SW 1271 (cell line): ENCODE measurements at places on chromosomes 3 and 15.

GRCh38 chr3:125512135-125512920 is 7.7 kb downstream of the SNX4 start:
- no peak for DNase-seq

DNA sequence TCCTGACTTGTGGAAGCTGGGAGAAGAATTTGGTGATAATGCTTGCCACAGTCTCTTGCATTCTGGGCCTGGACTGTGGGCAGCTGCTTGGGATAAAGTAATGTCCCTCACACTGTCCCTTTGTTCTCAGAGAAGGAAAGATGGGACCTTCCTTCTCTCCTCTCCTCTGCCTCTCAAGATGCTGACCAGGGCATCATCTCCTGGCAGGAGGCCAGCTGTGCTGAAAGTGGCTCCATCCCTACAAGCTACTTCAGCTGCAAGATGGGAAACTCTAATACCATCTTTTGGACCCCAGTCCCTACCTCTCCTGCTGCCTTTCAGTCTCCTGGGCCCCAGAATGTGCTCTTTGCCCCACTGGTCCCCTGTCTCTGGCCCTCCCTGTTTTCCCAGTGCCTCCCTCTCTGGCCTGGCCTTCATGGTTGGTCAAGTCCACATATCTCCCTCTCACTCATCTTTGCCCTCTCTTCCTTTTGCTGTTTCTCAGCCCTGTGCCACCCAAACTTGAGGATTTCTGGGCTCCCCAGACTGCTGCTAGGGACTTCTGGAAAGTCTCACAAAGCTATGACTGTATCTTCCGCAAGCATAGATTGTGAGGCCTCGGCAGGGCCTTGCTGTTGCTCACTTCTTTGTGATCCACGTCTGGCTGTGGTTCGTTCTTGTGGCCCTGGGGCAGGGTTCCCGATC is 7.1 kb upstream of the SLC6A20 start:
- no peak for DNase-seq

DNA sequence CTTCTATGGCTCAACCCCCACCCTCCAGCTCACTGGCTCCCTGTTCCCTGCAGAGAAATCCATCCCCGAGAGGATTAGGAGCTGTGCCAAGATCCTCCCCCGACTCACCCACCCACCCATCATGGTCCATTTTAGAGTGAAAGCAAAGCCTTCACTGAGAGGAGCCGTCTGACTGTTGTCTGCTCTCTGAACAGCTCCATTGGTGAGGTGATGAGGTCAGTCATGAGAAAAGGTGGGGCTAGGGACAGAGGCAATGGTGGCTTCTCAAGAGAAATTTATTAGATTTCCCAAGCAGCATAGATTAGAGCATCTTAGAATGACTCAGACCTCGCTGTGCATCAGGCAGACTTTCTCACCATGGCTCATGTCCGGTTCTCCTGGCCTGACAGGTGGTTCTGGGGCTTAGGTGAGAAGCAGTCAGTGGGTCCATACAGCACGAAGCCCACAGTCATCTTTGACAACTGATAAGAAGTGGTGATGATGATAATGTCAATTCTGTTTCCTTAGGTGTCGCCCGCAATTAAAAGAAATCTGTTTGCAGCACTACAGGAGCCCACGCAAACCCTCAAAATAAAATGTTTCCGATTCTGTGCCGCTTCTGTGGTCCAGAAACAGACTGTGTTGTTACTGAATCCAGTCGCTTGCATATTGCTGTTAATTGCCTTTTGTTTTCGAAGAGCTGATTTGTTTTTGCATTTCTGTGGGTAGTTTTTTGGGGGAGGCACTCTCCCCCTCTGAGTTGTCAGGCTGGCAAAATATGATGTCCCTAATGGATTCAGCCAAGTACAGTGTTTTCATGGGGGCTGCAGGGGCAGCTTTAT is 24.8 kb upstream of the RHO start:
- no peak for DNase-seq

GRCh38 chr3:142209655-142210054 is 15.7 kb downstream of the GK5 start:
- DNase-seq, result no peak

GRCh38 chr3:42831321-42831713 is 22.1 kb downstream of the ACKR2 start:
- DNase-seq, result peak; percentile 63

DNA sequence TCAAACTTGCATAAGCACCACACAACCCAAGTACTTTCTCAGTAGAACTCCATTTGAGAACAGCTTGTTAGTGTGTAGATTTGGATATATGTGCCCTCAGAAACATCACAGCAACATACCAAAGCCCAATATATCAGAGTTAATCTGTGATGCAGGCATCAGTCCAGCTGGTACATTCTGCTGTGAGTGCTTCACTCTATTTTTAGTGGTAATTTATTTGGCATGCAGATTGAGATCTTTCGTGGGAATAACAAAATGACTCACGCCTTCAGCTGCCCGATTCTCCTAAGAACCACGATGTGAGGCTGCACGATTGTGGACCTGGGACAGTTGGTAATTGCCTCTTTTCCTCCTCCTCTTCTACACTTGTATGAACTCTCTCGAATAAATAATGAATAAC is 730.7 kb downstream of the SQOR start:
- DNase-seq, result no peak

- DNase-seq, result no peak
Measured at GRCh38 chr3:50913260-50913659, 238.5 kb downstream of the DOCK3 start.

- no peak for DNase-seq
Measured at GRCh38 chr3:54376939-54377578, 254.7 kb downstream of the CACNA2D3 start.

GRCh38 chr3:119989981-119990655 is 104.1 kb downstream of the GSK3B start:
- DNase-seq, result no peak

DNA sequence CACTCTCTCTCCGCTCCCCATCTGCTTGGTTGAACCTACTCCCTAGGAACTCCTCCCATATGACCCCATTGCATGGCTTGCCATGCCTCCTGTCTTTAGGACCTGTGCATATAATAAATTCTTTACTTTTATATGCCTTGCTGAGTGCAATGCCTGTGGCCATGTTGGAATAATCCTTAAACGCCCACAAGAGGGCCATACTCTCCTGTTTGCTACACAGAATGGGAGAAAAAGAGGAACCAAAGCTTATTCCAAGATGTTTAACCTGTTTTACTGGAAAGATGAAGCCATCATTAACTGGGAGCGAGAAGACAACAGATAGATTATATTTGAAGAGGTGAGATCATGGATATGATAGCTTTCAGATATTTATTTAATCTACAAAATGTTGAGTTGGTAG is 1097.8 kb downstream of the NAALADL2 start:
- DNase-seq, result no peak

DNA sequence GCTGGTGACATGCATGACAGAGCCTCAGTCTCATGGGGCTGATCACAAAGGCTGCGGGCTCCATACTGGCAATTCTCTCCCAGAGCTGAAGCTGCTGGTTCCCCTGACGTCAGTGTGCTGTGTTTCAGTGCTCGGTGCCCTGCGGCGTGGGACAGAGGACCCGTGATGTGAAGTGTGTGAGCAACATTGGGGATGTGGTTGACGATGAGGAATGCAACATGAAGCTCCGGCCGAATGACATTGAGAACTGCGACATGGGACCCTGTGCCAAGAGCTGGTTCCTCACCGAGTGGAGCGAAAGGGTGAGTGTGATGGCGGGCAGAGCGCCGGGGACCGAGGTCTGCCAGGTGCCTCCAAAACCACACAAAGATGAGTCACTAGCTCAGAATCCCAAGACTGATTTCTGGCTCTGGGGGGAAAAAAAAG is 62.0 kb upstream of the NR2E3 start:
- DNase-seq, result no peak

DNA sequence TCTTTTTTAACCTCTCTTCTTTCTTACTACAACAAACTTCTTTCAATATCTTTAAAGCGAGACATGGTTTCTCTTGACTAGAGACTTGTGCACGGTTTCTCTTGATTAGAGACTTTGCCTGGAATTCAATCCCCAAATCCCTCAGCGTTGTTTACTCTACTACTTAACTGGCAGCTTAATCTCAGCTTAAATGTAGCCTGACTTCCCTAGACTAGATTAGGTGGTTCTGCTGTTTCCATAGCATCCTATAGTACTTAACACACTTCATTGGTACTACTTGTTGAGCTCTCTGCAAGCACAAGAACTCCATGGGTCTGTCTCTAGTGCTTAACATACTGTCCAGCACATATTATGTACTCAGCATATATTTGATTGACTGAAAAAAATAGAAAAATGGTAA is 168.2 kb upstream of the GPR149 start:
- DNase-seq, result no peak

DNA sequence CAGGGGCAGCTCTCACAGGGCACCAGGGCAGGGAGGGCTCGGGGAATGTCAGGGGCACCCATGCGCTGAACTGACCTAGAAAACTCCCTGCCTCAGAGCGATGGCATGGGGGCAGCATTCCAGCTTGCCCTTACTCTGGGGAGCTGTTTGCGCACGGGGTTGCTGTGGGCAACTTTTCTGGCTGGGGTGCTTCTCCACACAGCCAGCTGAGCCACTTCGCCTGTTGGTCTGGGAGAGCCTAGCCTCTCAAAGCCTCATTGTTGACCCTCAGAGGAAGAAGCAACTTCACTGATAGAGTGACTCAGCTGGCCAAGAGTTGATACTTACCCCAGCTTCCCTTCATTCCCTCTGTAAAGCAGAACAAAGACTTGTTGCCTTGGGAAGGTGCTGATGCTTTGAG is 42.6 kb upstream of the MRPS22 start:
- DNase-seq, result no peak

DNA sequence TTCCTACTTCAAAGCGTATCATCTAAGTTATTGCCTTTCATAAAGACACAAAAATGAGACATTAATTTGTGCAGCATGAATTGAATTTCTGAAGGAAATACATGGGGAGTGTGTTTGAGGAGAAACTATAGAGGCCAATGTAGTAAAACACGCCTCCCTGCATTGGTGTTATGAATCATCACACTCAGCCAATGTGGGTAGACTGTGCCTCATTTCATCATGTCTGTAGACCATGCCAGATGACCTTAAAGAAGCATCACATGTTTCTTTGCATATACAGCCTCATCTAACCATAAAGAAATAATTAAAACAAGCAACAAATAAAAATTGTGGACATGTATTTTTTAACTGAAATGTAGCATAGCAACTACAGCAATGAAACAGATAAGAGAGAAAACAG is 486.0 kb upstream of the ADAMTS9 start:
- no peak for DNase-seq

DNA sequence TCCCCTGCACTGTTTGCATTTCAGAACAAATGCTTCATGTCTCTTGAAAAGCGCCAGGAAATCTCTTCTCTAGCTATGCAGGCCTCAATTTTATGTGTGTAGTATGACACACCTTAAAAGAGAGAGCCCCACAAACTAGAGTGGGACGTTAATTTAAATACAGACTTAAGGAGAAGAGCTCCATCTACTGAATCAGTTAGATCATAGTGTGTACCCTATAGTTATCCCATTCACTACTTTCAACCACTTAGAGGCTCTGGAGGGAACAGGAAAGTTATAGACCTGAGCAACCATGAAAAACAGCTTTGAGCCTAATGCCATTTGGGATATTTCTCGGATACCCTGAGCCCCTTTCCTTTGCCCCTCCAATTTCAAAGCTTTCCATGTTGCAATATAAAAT is 153.7 kb downstream of the TIGIT start:
- DNase-seq, result no peak

GRCh38 chr3:175383371-175383770 is 524.2 kb downstream of the NAALADL2 start:
- no peak for DNase-seq

- DNase-seq, result no peak
Measured at GRCh38 chr15:84881520-84881830, 3.0 kb upstream of the SLC28A1 start.

DNA sequence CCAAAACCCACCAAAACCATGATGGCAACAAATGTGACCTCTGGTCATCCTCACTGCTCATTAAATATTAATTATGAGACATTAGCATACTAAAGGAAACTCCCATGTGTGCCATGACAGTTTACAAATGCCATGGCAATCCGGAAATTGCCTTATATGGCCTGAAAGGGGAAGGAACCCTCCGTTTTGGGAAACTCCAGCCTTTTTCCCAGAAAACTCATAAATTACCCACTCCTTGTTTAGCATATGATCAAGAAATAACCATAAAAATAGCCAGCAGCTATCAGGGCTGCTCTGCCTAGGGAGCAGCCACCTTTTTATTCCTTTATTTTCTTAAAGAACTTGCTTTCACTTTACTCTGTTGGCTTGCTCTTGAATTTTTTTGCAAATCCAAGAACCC is 992.7 kb downstream of the NTRK3 start:
- no peak for DNase-seq

DNA sequence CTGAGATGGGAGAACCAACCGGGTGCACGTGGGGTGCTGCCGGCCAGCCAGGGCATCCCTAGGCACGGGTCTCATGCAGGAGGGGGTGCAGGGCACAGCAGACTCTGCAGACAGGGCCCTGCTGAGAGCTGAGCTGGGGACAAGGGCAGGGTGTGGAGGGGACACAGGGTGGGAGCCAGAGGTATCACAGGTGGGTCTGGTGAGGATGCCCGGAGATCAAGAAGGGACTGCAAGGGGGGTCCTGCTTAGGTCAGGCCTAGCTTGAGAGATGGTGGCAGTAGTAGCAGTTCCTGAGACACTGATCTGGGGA is 39.5 kb upstream of the PRR23E start:
- no peak for DNase-seq

DNA sequence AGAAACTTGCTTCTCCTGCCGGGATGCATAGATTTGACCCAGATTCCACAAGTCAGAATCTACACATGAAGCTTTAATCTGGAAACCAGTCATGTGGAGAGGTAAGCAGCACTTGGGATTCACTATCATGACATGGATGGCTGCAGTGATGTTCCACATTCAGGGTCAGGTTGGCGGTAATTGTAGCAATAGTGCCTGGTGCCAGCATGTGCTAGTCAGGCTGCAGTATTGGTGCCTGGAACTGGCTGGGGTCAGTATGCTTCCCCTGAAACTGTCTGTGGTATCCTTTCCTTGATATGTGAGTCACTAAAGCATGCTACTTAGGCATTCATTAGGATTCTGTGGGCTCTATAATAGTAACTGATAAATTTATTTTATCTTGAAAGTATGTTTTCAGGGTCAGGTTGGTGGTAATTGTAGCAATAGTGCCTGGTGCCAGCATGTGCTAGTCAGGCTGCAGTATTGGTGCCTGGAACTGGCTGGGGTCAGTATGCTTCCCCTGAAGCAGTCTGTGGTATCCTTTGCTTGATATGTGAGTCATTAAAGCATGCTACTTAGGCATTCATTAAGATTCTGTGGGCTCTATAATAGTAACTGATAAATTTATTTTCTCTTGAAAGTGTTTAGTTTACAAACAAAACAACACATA is 1439.2 kb downstream of the ZPLD1 start:
- no peak for DNase-seq

- DNase-seq, result no peak
Measured at GRCh38 chr3:116391296-116392201, 53.7 kb downstream of the LSAMP start.
